Stimulated activated CD4-positive, alpha-beta T cell treated with anti-CD3 and anti-CD28 coated beads, Interleukin-1b, Interleukin-23, amount 100 ng/mL, for 4 hours (primary cell): ENCODE measurements at places on chromosomes 7 and 10.

GRCh38 chr7:121401896-121402295, 5.8 kb upstream of the FAM3C start:
- DNase-seq = no peak

DNA sequence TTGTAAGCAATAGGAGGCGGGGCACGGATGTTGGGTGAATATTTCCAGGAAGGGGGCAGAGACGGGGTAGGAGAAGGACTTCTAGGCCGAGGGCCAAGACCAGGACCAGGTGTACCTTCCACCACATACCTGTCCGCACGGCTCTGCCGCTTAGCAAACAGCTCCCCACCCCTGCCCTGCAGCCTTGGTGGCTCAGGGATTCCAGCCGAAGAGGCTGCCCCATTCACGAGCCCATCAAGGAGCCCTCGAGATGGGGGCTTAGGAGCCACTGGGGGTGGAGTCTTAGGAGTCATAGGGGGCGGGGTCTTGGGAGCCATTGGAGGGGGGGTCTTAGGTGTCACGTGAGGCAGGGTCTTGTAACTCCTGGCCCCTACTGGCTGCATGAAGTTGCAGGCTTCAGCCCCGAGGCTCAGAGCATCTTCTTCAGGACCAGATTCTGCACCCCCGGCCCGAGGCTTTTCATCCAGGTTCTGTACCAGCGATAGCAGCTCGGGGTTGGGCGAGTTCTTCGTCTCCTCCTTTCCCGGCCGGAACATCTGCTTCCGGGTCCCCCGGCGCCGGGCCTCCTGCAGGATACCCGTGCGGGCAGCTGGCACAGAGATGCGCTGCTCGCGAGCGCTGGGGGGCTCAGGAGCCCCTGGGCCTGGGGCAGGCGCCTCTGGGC, 6.1 kb upstream of the MYOZ1 start:
- DNase-seq = no peak

DNA sequence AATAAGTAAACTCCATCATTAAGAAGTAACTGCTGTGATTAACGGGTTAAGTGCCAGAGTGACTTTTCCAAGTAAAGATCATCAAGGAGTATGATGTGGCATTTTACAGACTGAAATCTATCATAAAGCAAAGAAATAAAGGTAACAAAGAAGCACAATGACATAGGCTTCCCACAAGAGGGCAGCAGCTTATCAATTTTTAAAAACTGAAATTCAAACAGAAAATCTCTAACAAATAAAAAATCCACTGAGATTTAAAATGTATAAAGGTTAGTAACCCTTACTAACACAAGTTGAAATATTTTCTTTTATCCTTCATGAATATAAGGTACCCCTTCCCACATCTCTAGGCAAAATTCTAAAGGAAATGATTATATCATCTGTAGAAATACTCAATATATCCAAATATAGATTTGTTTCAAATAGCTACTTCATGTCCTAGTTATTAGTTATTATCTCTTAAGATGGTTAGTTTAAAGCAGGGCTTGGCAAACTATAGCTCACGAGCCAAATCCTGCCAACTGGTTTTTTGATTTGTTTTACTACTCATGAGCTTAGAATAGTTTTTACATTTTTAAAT, 29.2 kb downstream of the FAM3C start:
- peak; percentile 10 for DNase-seq

- DNase-seq = no peak
Measured at GRCh38 chr7:139695051-139695450, 82.7 kb downstream of the HIPK2 start.

GRCh38 chr7:51785171-51785570, 468.6 kb upstream of the COBL start:
- DNase-seq = no peak

- no peak for DNase-seq
Measured at GRCh38 chr7:2735744-2736143, 47.7 kb downstream of the AMZ1 start.

GRCh38 chr10:129809841-129810240, 154.2 kb downstream of the EBF3 start:
- no peak for DNase-seq

- no peak for DNase-seq
Measured at GRCh38 chr7:124992851-124993562, 63.4 kb upstream of the POT1 start.
